Fibroblast of villous mesenchyme (primary cell): ENCODE measurements at places on chromosomes 11 and 22. TPM values are rescaled to one million over a fixed set of nuclear protein-coding genes. Genes with fewer than 3 reads are reported as not detected.

Gene ISX
- total RNA-seq = not detected in 2 replicates

Gene RIMBP3C
- total RNA-seq = 0.43 and 0.64 TPM in 2 replicates

Gene MFRP
- total RNA-seq = under 0.01 TPM in 1 of 2 replicates, not detected in the other

Gene HORMAD2
- not detected in 2 replicates for total RNA-seq

Gene DDI1
- under 0.01 TPM in 1 of 2 replicates, not detected in the other for total RNA-seq

Gene ANO1
- not detected in 2 replicates for total RNA-seq

Gene NXPE2
- not detected in 2 replicates for total RNA-seq

Gene OR4D5
- total RNA-seq = not detected in 2 replicates

Gene SMDT1
- total RNA-seq = 5.2 and 6.1 TPM in 2 replicates

Gene MUC6
- total RNA-seq = not detected in 2 replicates

Gene CARD18
- total RNA-seq = under 0.01 and 2.9 TPM in 2 replicates

Gene SLC22A25
- not detected in 2 replicates for total RNA-seq

Gene POTEH
- not detected in 2 replicates for total RNA-seq

Gene SDF2L1
- total RNA-seq = 22.0 and 27.7 TPM in 2 replicates

Gene ZP1
- not detected in 2 replicates for total RNA-seq

Gene APOA1
- total RNA-seq = not detected in 2 replicates

Gene SAA4
- total RNA-seq = not detected in 2 replicates

Gene CALCB
- not detected in 2 replicates for total RNA-seq

Gene ZNF280B
- 1.6 and 1.7 TPM in 2 replicates for total RNA-seq

Gene SLC22A12
- total RNA-seq = not detected in 2 replicates

Gene NPTXR
- total RNA-seq = 0.64 and 0.86 TPM in 2 replicates

Gene PHF5A
- total RNA-seq = 38.0 and 51.0 TPM in 2 replicates

Gene RASL10A
- total RNA-seq = 0.86 TPM in 1 of 2 replicates, not detected in the other

Gene RIMBP3B
- total RNA-seq = under 0.01 and 0.32 TPM in 2 replicates
